ENCODE measurements at places on chromosomes 13 and 19.

- DNase-seq: no peak
Observed at GRCh38 chr13:104937881-104938280, 1597.6 kb downstream of the EFNB2 start.

- no peak for DNase-seq
Observed at GRCh38 chr19:3450796-3451411, 29.4 kb downstream of the SMIM24 start.

DNA sequence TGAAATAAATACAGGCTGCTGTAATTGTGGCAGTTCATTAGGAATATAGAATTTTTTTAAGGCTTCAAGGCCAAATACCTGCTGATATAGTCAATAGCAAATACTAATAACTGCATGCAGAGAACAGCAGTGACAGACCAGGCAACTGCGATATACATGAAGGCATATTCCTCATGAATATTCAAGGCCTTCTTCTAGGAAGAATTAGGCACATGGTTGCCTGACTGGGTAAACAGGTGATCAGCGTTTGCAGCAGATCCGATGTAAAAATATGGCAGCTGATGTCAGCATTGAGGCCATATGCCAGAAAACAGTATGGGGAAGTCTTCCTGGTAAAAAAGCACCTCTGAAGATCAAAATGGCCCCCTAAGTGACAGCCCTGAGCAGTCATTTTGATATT, 629.7 kb downstream of the UQCRFS1 start:
- DNase-seq: no peak

DNA sequence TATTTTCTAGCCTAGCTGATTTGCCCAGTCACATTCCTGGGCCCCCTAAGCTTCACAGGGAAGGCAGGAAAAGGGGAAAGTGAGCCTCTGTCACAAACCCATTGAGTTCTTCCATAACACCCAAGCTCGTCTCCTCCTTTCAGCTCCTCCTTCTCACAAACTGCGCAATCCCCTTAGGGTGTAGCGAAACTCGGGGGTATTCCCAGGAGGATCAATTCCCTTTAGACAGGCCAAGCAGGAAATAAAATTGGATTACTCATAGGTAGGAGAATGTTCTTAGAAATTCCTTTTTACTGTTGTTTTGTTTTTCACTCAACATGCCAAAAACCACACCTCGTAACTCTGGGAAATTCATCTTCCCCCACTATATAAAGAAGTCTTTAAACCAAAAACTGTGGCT, 139.3 kb downstream of the IRS2 start:
- DNase-seq: no peak

GRCh38 chr19:3154957-3155736, 19.3 kb downstream of the GNA15 start:
- peak; percentile 56 for DNase-seq

Measured in stimulated activated CD8-positive, alpha-beta memory T cell treated with anti-CD3 and anti-CD28 coated beads, Interleukin-7, amount 100 ng/mL, for 1 hour (primary cell).